HuH-7.5 (cell line): ENCODE measurements at places on chromosomes 6 and 20.

DNA sequence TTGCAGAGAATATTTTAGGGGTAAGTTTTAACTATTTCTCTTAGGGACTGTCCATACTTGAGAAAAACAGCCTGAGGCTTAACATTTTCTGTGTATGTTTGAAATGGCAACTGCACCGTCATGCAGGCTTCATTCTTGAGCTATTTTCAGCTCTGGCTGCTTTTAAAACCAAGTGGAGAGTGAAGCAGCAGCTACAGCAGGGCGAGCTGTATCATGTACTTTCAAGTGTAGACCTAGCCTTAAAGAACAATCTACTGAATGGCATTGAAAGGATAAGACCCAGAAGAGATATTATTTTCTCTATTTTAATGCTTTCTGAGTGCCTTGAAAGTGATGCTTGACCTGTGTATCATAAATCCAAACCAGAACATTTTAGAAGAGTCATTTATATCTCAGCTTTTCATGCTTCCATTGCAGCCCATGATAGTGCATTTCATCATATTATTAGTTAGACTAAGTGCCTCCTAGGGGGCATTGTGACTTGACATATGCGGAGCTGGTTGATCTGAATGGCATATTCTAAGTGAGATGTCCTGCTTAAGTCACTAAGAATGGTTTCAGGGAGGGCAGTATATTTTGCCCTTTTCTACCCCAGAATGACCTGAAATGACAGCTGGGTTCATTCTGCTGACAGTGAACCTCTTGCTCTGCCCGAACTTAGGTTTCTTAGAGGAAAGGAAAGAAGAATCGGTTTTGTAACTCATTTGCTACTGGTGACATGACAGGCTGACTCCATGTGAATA, 85.3 kb downstream of the NKAIN2 start:
- DNase-seq: no peak

- DNase-seq: no peak
Observed at GRCh38 chr20:753897-754635, 14.2 kb downstream of the SLC52A3 start.

- no peak for DNase-seq
Observed at GRCh38 chr6:105587349-105588122, 184.7 kb upstream of the PREP start.

GRCh38 chr6:30725713-30726505, 5.8 kb downstream of the TUBB start:
- no peak for DNase-seq

- DNase-seq: peak; percentile 81
Observed at GRCh38 chr20:45833030-45833882, at the start of gene SNX21. TSS of gene SNX21 (plus strand) at chr20:45833799. CDS start at chr20:45833920, 121 bp downstream.
